ENCODE measurements at places on chromosomes 3 and 15.

- no peak for DNase-seq
Measured at GRCh38 chr3:179308001-179308400, 14.8 kb upstream of the ZNF639 start.

GRCh38 chr15:55132672-55133071, 64.1 kb downstream of the RSL24D1 start:
- no peak for DNase-seq

DNA sequence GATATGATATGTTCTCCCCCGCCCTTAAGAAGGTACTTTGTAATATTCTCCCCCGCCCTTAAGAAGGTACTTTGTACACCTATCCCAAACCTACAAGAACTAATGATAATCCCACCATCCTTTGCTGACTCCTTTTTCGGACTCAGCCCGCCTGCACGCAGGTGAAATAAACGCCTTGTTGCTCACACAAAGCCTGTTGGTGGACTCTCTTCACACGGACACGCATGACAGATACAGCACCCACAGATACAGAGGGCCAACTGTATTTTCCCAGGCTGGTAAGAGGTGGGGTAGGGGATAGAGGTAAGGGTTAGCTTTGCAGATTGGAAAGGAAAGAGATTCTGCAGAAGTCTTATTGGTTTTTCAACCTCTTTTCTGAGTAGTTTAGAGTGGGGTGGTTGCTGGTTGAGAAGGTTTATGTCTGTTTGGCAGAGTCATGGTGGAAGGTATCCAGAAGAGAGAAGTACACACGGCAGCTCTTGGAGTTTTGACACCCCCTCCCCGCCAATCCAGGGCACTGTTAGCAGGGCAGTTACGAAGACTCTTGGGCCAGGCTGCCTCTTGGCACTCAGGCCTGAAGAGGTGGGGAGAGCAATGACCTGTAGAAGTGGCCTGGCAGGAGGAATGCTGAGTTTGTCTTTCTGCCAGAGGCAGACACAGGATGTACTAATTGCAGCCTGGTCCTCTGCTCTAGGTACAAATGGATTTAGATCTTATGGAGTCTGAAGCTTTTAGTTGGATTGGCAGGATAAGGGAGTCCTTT, 36.0 kb upstream of the IDH2 start:
- DNase-seq = no peak

DNA sequence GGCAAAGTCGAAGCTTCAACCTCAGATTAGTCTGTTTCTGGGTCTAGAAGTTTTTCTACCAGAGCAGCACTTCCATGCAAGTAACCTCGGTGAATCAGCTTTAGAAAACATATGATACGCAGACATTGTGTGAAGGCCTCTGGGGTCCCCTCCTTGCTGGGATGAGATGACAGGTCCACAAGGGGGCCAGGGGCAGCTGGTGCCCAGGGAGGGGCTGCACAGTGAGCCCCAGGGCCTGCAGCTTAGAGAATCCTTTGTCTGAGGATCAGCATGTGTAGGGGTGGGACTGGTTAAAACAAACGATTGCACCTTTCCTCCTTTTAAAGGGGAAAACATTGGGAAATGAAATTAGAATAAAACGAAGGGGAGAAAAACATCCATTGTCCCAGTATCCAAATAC, 47.5 kb upstream of the TLE3 start:
- no peak for DNase-seq

DNA sequence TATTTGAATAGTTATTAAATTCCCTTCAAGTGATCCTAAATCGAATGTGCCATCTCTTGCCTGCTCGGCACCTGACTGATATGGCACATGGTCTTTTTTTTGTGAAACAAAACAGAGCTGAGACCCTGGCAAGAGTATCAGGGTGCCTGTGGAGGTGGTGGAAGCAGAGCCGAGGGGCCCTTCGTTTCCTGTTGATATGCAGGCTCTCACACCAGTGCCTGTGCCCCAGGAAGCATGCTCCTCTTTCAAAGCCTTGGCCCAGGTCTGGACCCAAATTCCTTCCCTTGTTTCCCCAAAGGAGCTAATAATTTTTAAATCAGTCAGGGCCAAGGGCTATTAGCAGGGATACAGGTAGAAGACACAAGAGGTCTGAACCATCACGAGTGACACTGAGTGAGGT, 21.5 kb upstream of the MRPS22 start:
- no peak for DNase-seq

DNA sequence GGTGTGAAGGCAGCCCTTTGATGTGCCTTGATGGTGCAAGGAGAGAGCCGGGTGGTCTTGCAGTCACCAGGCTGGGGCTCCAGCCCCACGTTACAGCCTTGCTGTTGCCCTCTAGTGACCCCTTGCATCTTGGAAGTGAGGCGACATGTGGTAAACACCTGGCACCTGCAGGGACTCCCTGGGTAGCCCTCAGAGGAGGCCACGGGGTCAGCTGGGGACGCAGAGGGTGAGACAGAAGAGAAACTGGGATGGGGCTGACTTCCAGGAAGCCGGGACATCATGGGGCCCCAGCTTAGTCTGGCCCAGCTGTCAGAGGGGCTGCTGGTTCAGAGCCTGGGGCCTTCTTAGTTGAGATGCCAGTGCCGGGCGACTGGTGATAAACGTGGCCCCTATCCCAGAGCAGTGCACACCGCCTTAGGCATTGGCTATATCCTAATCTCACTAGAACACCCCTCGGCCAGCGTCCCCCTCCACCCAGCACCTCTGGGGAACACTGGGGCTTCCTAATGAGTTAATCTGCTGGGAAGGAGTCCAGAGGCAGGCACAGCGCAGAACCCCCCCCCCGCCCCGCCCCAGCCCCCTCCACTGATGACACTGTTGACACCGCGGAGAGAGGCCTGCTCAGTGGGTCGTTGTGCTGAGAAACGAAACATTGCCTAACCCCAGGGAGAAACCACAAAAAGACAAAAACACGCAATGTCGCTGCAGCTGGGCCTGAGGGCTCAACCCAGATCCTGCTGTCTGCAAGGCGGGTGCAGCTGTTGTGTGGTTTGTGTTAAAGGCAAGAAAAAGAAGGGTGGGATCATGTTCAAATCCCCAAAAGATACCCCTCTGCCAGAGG, 60.5 kb upstream of the KLF13 start:
- no peak for DNase-seq

DNA sequence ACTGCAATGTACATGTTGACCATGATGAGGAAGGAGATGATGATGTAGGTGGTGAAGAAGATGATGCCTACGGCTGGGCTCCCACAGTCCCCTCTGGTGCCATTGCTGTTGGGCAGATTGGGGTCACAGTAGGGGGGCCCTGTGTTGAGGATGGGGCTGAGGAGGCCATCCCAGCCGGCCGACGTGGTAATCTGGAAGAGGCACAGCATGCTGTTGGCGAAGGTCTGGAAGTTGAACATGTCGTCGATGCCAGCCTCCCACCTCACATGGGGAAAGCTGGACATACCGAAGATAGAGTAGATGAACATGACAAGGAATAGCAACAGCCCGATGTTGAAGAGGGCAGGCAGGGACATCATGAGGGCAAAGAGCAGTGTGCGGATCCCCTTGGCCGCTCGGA, 48.6 kb upstream of the SCN5A start:
- DNase-seq = no peak
